HuH-7.5 (cell line): ENCODE measurements at places on chromosomes 13 and 19.

- no peak for DNase-seq
Observed at GRCh38 chr19:49425922-49426592, 869 bp downstream of the GFY start.

DNA sequence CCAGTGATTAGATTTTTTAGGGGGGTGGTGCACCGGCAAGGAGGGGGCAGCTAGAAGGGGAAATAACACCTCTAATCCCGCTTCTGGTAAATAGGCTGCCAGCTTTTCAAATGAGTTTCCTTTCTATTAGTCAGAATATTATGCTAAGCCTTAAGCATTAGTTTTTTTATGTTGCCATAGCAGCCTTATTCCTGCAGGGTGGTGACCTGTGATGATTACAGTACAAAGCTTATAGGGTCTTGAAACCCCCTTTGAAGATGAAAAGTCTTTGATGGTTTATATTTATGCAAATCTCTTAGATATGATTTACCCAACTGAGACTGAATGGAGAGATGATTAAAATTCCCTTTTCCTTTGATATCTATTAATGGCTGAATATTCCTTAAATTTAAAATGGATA is 109.8 kb downstream of the ZIC5 start:
- no peak for DNase-seq

DNA sequence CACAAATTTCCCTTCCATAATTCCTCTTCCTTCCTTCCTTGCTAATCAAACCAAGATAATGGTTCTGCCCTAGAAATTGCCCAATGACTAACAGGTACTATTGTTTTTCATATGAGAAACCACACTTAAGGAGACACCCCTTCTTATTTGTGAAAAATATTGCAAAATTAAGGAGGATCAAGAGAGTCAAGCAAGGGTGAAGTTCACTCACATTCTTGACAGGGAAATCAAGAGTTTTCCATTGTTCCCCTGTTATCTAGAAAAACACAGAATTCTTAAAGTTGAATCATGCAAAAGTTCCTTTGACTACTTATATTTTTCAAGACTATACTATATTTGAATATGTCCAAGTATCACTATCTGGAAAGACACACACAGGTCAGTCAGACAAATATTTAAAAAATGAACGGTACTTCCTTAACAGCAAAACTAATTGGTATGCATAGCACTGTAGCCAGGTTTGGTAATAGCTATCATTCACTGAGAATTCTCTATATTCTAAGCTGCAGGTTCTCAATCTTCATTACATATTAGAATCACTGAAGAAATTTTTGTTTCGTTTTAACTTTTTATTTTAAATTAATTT is 897.2 kb downstream of the DIAPH3 start:
- DNase-seq: no peak

GRCh38 chr13:64276232-64276631 is 2860.6 kb upstream of the PCDH20 start:
- no peak for DNase-seq

DNA sequence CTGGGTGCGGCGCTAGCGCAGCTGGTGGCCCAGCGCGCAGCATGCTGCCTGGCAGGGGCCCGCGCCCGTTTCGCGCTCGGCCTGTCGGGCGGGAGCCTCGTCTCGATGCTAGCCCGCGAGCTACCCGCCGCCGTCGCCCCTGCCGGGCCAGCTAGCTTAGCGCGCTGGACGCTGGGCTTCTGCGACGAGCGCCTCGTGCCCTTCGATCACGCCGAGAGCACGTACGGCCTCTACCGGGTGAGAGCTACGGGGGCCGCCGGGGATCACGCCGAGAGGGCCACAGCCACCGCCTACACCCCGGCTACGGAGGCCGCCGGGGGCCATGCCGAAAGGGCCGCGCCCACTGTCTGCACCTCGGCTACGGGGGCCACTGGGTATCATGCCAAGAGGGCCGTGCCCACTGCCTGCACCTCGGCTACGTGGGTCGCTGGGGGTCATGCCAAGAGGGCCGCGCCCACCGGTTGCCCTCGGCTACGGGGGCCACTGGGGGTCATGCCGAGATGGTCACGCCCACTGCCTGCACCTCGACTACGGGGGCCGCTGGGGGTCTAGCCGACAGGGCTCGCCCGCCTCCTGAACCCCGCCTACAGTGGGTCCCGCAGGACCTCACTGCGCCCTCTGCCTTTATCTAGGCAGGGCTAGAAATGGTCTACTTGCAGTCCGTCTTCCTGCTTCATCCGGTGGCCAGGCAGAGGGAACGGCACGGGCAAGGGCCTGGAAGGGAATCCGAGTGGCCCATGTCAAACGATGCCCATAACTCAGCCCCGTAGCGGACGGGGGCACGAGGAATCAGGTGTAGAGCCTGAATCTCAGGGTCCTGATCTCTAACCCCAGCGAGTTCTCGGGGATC is 500 bp downstream of the PGLS start:
- peak; percentile 71 for DNase-seq

DNA sequence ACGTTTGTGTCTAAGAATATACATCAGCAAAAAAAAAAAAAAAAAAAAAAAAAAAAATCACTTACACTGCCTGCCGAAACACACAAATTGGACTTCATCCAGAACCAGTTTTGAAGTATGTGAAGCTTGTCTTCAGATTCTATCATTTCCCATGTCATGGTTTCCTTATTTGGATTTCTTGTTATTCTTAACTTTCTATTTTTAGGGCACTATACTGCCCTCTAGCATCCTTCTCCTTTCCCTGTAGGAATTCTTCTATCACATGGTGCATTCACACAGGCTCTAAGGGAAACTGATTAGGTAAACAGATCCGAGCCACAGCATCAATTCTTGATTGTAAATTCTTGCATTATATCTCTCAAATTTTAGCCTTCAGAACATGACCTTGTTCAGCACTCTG is 1507.5 kb downstream of the OLFM4 start:
- DNase-seq: no peak

DNA sequence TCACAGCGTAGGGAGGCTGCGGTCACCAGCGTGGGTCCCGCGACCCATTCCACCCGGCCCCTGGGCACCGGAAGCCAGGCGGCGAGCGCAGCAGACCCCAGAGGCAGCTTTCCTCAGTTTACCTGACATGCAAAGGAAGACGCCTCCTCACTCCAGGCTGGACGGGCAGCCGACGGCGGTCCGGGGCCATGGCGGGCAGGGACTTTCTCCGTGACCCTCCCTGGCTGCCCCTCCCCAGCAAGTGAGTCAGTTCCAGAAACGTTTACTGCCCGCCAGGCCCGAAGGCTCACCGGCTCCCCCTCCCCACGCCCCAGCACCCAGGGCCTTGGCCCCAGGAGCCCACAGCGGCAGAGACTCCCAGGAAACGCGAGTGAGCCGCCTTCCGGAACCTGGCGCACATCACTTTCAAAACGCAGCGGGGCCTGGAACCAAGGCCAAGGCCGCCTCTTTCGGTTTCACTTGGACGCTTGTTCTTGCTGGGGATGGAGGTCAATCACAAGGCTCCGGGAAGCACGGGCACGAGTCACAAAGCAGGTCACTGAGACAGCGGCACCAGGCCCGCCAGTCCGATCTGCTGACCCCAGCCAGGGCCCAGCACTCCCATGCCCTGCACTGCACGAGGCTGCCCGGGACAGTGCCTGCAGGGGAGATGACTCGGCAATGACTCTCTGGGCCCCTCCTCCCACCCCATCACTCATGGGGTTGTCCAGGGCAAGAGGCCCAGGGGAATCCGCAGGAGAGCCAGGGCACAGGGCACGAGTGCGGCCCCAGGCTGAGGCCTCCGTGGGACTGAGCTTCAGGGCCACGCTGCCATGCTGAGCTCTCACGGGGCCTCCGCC is 5.3 kb downstream of the SBNO2 start:
- DNase-seq: no peak

GRCh38 chr13:27081893-27082679 is 89.5 kb downstream of the USP12 start:
- DNase-seq: no peak

DNA sequence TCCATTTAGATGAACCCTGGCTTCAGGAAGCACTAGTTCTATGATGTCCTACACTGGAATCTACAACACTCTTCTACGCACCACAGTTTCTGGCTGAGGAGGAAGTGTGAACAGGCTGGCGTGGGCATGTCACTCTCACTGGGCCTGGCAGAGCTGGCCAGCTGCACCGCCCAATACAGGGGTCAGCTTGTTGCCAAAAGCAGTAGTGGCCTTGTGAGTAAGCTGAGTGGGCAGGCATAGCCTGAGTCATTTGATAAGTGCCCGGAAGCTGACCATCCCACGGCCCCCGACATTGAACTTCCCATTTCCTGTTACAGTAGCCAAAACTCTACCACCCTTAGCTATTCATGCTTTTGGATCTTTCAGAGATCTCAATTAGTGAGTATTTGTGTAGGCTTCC is 240.9 kb upstream of the SERP2 start:
- DNase-seq: no peak

GRCh38 chr19:6065685-6066374 is 44.5 kb downstream of the RFX2 start:
- DNase-seq: peak; percentile 60

DNA sequence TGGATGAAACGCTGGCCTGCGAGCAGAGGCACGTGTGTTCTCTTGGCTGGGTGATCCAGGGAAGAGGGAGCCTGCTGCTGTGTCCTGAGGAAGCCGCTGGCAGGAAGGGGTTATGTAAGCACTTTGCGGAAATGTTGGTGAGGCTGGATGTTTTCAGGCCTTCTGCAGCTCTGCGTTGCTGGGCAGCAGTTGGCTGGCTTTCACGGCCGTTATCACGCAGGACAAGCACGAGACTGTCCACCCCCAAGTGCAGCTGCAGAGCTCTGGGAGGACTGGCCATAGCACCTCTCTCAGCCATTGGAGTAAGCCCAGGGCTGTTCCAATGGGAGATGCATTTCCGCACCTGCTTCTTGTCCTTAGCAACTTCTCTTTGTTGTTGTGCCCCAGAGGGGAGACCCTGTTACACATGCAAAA is 146.9 kb upstream of the SOX21 start:
- no peak for DNase-seq

DNA sequence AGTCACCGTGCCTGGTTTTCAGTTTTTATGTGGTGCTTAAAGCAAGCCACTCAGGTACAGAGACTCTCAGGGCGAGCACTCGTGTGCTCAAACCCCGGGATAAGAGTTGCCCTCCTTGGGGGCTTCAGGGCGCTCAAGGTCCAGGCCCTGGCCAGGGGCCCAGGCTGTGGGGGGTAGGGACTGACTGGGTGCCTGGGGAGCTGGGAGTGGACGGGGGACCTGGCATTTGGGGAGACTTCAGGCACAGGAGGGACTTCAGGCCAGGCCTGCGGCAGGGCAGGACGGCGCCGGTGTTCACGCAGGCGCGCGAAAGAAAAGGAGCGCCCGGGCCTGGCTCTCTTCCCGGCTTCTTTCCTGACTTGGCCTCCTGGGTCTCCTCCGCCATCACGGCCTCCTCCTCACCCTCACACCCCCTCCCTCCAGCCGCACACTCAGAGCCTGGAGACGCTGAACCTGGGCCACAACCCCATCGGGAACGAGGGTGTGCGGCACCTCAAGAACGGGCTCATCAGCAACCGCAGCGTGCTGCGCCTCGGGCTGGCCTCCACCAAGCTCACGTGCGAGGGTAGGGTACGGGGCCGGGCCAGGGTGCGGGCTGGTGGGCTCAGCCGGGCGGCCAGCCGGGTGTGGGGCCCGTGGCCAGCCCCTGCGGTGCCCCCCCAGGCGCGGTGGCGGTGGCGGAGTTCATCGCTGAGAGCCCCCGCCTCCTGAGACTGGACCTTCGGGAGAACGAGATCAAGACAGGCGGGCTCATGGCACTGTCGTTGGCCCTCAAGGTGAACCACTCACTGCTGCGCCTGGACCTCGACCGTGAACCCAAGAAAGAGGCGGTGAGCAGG is 16.1 kb downstream of the NKPD1 start:
- DNase-seq: no peak

- DNase-seq: no peak
Observed at GRCh38 chr13:84997858-84998257, 801.4 kb downstream of the SLITRK6 start.

DNA sequence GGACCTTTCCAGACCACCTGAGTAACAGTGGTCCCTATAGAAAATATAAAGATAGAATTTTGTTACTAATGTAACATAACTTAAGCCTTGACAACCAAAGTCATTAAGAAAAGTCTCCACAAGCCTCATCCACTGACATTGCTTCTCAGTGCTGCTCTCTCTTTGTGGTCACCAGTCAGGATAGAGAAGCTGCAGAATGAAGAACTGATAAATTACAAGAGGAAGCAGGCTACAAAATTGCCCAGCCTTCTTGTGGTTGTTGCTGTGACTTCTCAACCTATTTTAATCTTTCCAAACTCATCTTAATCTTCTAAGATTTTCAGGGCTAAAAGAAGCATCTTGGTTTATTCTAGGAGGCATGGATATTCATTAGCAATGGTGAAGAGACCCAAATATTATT is 343.8 kb downstream of the MZT1 start:
- no peak for DNase-seq

DNA sequence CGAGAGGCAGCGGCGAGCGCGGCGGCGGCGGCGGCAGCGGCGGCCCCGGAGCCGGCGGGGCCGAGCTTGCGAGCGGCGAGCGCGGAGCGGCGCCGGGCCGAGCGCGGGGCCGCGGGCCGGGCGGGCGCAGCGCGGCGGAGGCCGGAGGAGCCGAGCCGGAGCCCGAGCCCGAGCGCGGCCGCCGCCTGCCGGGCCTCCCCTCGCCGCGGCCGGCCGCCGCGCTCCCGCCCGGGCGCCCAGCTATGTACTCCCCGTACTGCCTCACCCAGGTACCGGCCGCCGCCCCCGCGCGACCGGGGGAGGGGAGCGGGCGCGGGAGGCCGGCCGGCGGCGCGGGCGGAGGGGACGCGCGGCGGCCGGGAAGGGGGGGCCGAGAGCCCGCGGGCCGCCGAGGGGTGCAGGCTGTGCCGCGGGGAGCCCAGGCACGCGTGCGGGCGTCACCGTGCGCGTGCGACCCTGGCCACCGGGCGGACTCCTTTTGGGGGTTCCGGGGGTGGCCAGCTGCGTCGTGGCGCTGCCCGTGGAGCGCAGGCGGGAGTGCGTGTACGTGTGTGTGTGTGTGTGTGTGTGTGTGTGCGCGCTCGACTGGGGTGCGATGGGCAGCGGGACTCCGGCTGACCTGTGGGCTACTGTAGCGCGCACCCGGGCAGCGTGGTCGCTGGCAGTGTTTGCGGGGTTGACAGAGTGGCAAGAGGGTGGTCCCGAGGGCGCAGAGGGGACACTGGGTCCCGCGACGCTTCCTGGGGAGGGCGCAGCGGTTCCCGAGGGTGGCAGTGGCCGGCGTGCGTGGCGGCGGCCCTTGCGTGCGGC is 526 bp downstream of the NFIX start:
- peak; percentile 79 for DNase-seq

- DNase-seq: peak; percentile 100
Observed at GRCh38 chr19:13095934-13096927, 6.4 kb downstream of the LYL1 start.

GRCh38 chr19:7674010-7675005 is 2.6 kb upstream of the MCEMP1 start:
- DNase-seq: peak; percentile 64

GRCh38 chr13:74289861-74290773 is 155.9 kb upstream of the KLF12 start:
- no peak for DNase-seq

DNA sequence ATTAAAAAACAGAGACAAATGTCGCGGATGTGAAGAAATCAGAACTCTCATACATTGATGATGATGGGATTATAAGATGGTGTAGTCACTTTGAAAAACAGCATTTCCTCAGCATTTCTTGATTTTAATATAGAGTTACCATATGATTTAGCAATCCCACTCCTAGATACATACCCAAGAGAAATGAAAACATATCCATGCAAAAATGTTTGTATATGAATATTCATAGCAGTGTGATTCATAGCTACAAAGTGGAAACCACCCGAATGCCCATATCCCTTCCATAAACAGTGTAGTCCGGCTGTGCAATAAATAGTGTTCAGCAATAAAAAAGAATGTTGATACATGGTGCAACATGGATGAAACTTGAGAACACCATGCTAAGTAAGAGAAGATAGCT is 44.6 kb downstream of the DPY19L3 start:
- no peak for DNase-seq
